ENCODE measurements at places on chromosomes 13 and 19.

- no peak for DNase-seq
These were observed 13.1 kb downstream of the AP2A1 start for GRCh38 chr19:49779731-49780555.

DNA sequence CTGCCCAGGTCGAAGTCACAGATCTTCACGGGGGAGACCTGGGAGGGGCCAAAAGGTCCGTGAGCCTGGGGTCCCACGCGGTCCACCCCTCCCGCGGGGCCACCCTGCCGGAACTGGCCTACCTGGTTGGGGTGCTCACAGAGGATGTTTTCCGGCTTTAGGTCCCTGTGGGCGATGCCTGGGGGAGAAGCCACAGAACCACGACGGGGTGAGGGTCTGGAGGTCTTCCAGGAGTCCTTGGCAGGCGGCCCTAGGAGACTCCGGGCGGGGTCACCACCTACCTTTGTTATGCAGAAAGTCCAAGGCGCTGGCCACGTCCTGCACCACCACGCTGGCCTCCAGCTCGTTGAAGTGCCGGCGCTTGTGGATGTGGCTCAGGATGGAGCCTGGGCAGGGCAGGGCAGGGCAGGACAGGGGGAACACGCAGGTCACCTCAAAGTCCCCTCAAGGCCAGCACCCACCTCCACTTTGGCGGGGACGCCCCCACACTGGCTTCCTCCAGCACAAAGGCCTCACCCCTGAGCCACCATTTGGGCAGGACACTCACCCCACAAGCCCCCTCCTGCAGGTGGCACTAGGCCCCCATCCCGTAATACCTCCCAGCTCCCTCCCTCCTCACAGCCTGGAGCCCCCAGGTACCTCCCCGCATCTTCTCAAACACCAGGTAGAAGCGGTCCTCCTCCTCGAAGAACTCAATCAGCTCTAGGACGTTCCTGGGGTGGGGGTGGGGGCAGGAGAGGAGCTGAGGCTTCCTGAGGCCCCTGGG is 8.4 kb downstream of the MKNK2 start:
- DNase-seq, result no peak

DNA sequence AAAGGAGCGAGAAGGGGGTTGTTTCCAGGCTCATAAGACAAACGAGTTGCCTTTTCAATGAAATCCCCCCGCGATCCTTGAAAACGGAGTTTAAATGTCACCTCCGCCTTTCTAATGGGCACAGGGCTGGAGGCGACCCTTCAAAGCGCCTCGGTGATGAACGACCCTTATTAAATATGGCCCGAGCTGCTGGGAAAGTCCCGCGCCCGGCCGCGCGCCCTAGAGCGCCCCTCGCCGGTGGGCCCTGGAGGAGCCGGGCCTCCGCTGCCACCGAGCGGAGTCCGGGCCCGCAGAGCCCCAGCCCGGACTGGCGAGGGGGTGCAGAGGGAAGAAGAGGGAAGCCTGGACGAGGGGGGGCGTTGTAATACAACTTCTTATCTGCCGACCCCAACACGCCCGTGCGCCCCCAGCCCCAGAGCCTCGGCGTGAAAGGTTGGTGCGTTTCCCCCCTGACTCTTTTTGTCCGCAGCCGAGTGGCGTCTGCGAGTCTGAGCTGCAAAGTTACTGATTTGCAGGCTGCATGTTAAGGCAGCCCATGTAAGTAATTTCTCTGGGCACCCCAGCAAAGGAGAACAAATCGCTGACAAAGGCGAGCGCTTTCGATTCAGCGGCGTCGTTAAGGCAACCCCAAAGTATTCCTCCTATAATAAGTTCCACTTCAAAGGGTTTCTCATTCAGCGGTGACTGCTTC is 11.9 kb downstream of the ZIC5 start:
- peak; percentile 5 for DNase-seq

DNA sequence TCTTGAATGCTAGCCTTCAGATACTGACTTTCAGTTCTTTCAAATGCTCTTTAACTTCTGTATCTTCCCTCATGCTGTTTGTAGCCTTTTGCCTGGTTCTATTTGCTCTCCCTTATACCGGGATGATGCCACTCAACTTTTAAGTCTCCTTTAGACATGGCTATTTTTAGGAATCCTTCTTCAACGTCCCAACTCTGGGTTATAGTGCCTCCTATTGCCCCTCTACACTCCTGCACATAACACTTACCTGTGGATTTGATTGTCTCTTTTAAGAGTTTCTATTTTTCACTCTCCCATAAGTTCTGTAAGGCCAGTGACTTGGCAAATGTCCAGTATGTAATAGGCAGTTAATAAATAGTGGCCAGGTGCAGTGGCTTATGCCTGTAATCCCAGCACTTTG is 343.0 kb downstream of the KLF5 start:
- DNase-seq, result no peak

- DNase-seq, result no peak
These were observed 327.0 kb upstream of the SLITRK5 start for GRCh38 chr13:87344176-87344575.

GRCh38 chr13:90612391-90612790 is 735.1 kb upstream of the MIR17HG start:
- no peak for DNase-seq

Data from cardiac fibroblast (primary cell).